ENCODE measurements at places on chromosomes 2 and 18.

- no peak for DNase-seq
These were observed 69.9 kb upstream of the FAM136A start for GRCh38 chr2:70371753-70372152.

DNA sequence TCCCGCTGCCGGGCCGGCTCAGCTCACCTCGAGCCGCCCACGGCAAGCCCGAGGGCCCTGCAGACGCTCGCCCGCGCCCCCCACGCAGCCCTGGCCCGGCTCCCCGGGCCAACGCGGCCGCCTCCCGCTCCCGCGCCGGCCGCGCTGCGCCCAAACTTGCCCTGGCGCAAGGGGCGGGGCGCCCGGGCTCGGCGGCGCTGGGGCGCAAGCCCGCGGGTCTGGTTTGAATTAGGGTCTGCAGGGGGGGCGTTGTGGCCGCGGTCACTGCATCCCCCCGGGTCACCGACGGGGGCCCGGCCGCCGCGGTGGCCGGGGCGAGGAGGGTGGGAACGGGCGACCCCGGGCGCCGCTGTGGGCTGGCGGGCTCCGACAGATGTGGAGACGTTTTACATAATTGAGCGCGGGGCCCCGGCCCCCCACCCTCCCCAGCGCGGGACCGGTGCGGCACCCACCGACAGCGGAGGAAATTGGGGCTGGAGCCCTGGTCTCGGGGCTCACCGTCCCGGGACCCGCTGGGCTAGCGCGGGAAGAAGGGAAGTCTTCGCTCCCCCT, 690 bp downstream of the SDC1 start:
- peak; percentile 37 for DNase-seq

GRCh38 chr2:116819355-116819754, 995.1 kb upstream of the DDX18 start:
- no peak for DNase-seq

DNA sequence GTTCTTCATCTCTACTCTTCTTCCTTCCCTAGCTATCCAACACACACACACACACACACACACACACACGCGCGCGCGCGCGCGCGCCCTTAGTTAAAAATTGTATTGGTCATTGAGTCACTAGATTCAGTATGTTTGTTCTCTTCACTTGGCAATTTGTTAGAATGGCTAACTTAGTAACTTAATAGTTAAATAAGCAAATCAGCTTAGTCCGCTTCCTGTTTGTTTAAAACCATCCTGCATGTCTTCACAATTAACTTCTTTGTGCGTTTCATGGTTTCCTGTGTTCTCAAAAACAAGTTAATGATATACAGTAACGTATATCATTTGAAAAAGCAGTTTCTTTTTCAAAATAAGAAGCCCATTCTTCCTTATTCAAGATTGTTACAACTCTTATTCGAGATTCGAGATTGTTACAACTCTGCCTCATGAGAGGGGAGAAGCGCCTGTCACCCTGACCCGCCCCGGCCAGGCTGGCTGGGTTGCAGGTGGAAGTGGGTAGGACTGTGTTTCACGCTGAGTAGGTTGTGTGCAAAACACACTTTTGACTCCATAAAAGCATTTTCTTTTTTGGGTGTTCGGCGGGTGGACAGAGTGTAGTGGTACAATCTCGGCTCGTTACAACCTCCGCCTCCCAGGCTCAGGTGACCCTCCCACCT, 9.5 kb upstream of the CNNM3 start:
- no peak for DNase-seq
